ENCODE measurements at places on chromosomes 12 and 14.

- DNase-seq, result no peak
Observed at GRCh38 chr12:57539134-57539768, 7.7 kb downstream of the DCTN2 start.

DNA sequence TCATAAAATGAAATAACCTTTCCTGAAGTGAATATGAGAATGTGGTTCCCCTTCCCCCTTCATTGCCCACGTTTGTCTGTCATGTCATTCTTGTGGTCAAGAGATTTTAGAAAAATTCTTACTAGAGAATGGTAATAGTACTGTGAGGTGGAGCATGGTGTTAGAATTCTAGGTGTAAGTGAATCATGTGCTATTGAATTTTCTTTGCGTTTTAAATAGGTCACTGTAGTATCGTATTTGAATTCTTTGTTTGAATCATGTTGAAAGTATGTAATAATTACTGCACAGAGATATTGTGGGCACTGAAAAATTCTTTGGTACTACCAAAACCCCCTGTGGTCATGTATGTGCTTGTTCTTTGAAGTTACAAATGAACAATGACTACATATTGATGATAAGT is 49.9 kb downstream of the FUT8 start:
- no peak for DNase-seq

- no peak for DNase-seq
Observed at GRCh38 chr12:105482951-105483350, 152.5 kb downstream of the C12orf75 start.

DNA sequence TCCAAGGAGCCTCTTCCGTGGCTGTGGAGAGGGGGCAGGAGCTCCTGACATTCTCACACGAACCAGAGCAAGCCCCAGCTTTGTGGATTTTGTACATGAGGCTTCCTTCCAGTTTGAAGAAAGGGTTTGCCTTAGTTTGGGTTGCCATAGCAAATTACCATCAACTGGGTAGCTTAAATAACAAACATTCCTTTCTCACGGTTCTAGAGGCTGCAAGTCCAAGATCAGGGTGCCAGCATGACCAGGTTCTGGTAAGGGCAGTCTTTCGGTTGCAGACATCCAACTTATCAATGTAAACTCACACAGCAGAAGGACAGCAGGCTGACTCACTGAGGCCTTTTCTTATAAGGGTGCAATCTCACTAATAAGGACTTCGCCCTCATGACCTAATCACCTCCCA is 25.9 kb upstream of the STAB2 start:
- no peak for DNase-seq

- DNase-seq, result no peak
Observed at GRCh38 chr14:94139421-94139820, 10.0 kb upstream of the IFI27L2 start.

GRCh38 chr14:24817212-24818057 is 183.4 kb upstream of the GZMB start:
- no peak for DNase-seq

DNA sequence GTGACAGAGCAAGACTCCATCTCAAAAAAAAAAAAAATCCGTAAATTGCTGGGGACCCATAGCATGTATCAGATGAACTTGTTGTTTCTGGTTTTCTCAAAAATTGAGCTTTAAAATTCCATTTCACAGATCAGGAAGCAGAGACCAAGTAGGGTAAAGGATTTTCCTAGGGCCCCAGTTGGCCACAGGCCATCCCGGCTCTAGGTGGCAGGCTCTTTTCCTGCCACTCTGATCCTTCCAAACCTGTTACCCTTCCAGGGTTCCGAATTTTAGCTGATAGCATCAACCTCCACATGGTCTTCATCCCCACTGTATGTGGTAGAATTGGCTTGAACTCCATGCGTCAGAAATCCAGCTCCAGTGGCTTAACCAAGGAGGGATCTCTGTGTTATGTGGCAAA is 36.1 kb upstream of the BDKRB2 start:
- DNase-seq, result no peak

DNA sequence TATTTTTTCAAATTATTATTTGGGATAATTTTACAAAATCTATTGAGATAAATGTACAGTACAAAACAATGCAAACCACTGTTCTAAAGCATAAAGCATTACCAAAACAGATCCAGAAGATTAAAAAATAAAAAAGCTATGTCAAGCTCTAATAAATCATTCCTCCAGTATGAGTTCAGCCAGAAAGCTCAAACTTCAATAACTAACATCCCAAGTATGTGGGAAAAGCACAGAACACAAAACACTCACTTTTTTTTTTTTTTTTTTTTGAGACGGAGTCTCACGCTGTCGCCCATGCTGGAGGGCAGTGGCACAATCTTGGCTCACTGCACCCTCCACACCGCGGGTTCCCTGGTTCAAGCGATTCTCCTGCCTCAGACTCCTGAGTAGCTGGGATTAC is 11.3 kb downstream of the SAV1 start:
- no peak for DNase-seq

DNA sequence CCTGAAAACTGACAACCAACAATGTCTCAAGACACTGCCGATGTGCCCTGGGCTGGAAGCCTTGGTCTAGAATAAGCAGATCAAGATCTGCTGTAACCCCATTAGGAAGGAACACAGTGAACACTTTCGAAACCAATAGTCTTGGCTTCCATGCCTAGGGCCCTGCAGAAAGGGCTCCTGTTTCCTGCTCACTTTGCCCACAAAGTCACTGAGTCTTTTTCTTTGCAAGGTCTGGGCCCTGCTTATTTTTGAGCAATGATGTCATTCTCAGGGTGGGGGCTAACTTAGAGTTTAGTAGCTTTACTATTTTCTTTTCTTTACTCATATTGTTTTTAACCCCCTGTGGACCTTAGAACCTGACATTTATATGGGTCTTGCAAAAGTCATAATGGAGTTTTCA is 704.2 kb upstream of the TMEM132C start:
- no peak for DNase-seq

DNA sequence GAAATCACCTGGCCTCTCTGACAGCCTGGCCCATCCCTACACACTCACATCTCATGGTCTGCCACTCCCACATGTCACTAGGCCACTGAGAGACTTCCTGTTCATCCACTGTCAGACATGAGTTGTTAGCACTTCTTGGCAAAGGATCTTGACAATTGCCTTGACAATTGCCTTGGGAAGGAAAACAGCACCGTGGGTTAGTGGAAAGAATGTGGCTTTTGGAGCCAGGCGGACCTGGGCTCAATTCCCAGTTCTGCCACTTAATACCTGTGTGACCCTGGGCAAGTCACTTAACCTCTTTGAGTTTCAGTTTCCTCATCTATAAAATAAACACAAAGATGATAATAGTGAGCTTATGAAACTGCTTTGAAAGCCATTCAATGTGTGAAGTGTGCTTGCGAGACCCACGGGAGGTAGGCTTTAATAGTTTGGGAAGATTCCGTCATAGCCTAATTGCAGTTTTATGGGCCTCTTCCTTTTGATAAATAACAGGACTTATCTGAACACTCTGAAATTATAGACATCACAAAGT is 250.4 kb downstream of the C12orf75 start:
- no peak for DNase-seq

DNA sequence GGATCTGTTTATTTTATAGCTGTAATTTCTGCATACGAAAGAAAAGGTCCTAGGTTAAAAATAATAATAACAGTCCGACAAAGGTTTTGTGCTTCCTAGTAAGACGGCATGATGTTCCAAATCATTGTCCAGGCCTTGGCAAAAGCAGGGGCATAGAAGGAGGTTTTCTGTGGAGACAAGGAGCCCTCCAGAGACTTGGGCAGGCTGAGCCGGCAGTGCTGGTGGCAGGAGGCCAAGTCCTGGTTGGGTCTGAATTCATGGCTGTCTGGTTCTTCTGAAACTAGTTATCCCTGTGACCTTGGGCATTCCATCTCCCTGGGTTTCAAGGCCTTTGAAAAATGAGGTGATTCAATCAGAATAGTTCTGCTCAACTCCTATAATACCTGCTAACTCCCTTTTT is 44.0 kb downstream of the KCNK13 start:
- DNase-seq, result no peak

DNA sequence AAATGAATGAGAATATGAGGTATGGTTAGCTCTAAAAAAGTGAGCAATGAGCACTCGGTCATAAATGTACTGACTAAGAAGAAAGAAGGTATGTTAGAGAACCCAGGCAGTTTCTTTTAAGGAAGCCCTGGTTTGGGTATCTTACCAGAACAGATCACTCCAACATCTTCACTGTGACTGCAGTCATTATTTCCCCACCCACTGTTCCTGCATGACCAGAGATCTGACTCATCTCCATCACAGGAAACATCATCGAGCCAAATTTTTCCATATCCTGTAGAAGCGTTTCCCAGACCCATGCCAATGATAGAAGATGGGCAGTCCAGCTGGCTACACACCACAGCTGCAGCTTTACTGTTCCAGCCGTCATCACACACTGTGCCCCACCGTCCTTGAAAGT is 48.0 kb downstream of the CD163L1 start:
- no peak for DNase-seq

DNA sequence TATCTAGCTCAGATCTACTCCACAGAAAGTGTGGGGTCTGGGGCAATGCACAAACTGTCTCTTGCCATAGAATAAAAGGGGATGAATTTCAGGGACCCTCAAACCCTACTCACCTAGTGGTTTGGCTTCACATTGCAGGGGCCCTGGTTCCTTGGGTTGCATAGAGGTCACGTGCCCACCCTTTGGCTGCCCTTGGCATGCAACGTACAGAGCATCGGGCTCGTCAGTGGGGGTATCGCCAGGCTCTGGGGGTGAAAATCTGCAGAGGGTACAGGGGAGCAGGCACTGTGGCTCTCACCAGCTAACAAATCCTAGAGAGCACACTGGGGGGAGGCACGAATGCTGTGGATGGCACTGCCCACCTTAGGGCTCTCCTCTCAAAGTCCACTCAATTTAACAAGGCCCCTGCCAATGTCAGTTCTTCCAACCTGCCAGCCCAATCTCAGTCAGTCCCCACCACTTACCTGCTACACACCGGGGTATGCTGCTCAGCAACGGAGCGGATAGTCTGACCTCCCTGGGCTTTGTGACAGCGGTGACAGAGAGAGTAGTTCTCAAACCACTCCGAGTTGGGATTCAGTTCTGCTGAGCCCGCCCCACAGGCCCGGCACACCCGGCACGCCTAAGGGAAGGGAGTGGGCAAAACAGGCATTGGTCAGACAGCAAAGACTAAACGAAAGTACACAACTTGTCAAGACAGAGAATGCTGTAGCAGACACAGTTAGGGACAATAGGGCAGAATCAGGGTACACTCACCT is 8.0 kb downstream of the KMT2D start:
- no peak for DNase-seq

DNA sequence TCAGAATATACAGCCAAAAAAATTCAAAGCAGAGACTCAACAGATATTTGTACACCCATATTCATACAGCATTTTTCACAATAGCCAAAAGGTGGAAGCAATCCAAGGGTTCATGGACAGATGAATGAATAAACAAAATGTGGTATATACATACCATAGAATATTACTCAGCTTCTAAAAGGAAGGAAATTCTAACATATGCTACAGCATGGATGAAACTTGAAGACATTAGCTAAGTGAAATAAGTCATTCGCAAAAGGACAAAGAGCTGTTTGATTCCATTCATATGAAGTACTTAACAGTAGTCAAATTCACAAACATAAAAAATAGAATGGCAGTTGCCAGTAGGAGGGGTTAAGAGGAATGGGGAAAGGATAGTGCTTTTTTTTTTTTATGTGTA is 91.8 kb upstream of the ARID2 start:
- no peak for DNase-seq

- no peak for DNase-seq
Observed at GRCh38 chr12:64714551-64714968, 44.6 kb downstream of the GNS start.

DNA sequence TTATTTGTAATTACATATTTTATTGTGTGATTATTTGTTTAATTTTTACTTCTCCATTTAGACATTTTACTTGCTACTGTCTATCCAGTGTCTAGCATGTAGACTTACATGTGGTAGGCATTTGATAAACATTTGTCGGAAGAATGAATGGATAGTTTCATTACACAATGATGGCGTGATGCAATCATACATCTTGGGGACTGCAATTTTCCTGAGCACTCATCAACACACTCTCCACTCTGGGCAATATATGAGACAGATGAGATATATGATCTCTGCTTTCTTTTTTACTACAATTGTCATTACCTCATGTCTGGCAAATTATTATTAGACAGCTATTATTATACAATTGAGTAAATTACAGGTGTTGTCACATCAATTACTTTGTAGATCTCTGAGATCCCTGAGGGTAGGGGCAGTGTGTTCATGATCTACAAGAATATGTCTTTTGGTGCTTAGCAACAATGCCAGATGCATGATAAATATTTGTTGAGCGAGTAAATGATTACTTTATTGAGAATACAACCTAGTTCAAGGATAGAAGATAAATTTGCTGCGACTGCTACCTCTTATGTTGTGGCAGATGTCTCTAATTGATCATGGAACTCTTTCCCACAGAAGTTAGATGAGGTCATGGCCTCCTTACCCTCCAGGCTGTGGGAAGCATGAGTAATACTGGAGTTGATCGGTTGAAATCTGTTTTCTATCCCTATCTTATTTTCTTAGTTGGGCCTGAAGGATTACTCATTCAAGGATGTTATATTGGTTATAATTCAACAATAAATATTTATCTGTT is 416.0 kb downstream of the LRIG3 start:
- no peak for DNase-seq

DNA sequence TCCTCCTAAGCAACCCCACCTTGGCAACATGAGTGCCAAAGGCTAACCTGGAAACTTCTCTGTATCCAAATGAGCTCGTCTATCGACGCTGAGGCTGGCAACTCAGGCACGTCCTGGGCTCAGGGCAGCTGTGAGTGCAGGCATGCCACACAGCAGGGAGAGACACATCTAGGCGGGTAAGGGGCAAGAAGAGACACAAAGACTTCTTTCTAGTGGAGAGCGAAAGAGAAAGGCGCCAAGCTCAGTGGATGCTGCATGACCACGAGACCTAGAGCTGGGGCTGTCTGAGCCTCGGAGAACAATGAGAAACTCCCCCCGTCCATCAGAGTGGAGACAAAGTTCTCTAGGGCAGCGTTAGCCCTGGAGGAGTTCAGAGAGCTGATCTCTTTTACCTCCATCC is 170.4 kb downstream of the CALM1 start:
- no peak for DNase-seq

DNA sequence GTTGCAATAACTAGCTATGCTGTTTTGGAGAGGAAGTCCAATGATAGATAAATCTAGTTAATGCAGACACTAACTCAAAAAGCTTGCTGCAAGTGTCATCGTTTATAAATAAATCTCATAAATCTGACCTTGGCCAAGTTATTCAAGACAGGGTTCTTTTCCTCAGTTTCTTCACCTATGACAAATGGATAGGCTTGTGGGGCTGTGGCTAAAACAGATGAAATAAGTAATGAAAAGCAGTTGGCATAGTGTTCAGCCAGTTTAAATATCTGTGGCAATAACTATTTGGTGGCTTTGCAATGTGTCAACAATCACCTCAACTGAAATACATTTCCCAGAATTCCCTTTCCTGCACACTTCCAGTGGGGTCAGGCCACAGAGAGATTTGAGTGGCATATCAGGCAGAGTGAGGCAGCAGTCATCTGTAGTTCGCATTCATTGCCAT is 169.9 kb downstream of the DYRK2 start:
- no peak for DNase-seq
